ENCODE measurements at places on chromosomes 2 and 18. TPM values are rescaled to one million over a fixed set of nuclear protein-coding genes. Genes with fewer than 3 reads are reported as not detected.

Gene C1GALT1C1L
- total RNA-seq, result not detected

Gene HTR2B
- total RNA-seq, result not detected

Gene OTOF
- total RNA-seq, result 0.15 TPM

Gene ALLC
- total RNA-seq, result not detected

Gene WIPF1
- 5.1 TPM for total RNA-seq

Gene MEP1B
- not detected for total RNA-seq

DNA sequence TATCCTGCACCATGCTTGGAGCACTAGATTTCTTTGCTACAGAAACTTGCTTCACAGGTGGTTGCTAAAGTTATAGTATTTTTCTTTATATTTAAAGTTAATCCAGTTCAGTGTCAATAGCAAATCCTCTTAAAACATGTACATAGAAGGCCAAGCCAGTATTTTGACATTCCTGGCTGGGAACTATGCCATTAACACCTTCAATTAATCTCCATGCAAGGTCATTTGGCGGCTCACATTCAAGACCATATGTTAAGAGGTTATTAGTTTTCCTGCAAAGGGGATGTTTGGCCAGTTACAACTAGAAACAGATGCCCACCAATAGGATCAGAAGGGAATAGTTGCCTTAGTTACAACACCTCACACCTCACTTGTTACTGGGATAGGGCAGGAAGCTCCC, 261.3 kb upstream of the MEIS1 start:
- H3K4me1 ChIP-seq, result no peaks in the 10 kb centered on the region
- H3K4me3 ChIP-seq, result no peak overlapping the region
- no peaks in the 10 kb centered on the region for H3K27me3 ChIP-seq
- DNase-seq, result no peak
- H3K36me3 ChIP-seq, result peaks cover 11% of the 10 kb centered on the region

- no peak overlapping the region for H3K4me3 ChIP-seq
- no peak for DNase-seq
- no peak overlapping the region for H3K27ac ChIP-seq
- H3K4me1 ChIP-seq, result peaks cover 3% of the 10 kb centered on the region
- peaks cover 11% of the 10 kb centered on the region for H3K36me3 ChIP-seq
These were observed 36.3 kb downstream of the PREPL start for GRCh38 chr2:44324971-44325426.

GRCh38 chr2:226445216-226445861, 354.3 kb downstream of the IRS1 start:
- no peak for DNase-seq
- no peaks in the 10 kb centered on the region for H3K27me3 ChIP-seq
- H3K4me1 ChIP-seq, result no peaks in the 10 kb centered on the region
- H3K36me3 ChIP-seq, result no peaks in the 10 kb centered on the region
- H3K27ac ChIP-seq, result no peak overlapping the region

- no peak overlapping the region for H3K4me3 ChIP-seq
- no peaks in the 10 kb centered on the region for H3K36me3 ChIP-seq
- H3K4me1 ChIP-seq, result peaks cover 7% of the 10 kb centered on the region
- no peak overlapping the region for H3K27ac ChIP-seq
- H3K27me3 ChIP-seq, result no peaks in the 10 kb centered on the region
- no peak for DNase-seq
These were observed 51.0 kb downstream of the SETBP1 start for GRCh38 chr18:44731530-44732237.

- H3K4me1 ChIP-seq, result no peaks in the 10 kb centered on the region
- no peak overlapping the region for H3K4me3 ChIP-seq
- peaks cover 29% of the 10 kb centered on the region for H3K36me3 ChIP-seq
- no peaks in the 10 kb centered on the region for H3K27me3 ChIP-seq
- no peak overlapping the region for H3K27ac ChIP-seq
- DNase-seq, result no peak
These were observed 69.8 kb downstream of the REV1 start for GRCh38 chr2:99420031-99420430.

- no peaks in the 10 kb centered on the region for H3K27me3 ChIP-seq
- H3K27ac ChIP-seq, result no peak overlapping the region
- no peak for DNase-seq
These were observed 1407.1 kb upstream of the ACVR2A start for GRCh38 chr2:146437712-146438111.

GRCh38 chr2:55865096-55865835, 58.3 kb downstream of the EFEMP1 start:
- H3K4me1 ChIP-seq, result no peaks in the 10 kb centered on the region
- no peaks in the 10 kb centered on the region for H3K27me3 ChIP-seq
- DNase-seq, result no peak

DNA sequence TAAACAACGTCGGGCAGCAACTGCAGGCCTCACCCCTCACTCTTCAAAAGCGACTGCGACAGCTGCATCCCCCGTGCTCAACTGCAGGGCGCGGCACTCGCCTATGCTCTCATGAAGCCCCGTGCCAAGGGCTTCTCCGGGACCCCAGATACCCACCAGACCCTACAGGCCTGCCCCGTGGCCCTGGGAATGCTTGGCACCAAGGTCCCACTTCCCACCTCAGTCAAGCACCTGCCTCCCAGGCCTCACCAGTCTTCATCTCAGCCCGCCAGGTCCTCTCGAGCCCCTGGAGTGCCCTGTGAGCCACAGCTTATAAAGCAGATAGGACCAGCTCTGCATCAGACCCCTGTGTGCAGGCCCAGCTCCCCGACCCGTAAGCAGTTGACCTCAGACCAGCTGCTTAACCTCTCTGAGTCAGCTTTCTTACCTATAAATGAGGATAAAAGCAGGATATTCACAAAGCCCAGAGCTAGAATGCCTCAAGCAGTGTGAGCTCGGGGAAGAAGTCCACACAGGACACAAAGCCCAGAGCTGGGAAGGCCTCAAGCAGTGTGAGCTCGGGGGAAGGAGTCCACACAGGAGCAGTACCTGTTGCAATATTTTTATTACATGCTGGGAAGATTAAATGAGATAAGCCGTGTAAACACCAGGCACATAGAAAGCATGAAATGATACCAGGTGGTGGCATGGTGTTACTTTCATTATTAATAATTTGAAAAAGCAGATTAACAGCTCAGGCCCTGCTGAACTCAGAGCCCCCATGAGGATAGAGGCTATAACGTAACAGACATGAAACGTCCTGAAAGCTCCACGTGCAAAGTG, 96.9 kb downstream of the HDAC4 start:
- H3K4me3 ChIP-seq, result no peak overlapping the region
- peaks cover 2% of the 10 kb centered on the region for H3K36me3 ChIP-seq
- H3K27ac ChIP-seq, result no peak overlapping the region
- no peak for DNase-seq
- no peaks in the 10 kb centered on the region for H3K4me1 ChIP-seq

DNA sequence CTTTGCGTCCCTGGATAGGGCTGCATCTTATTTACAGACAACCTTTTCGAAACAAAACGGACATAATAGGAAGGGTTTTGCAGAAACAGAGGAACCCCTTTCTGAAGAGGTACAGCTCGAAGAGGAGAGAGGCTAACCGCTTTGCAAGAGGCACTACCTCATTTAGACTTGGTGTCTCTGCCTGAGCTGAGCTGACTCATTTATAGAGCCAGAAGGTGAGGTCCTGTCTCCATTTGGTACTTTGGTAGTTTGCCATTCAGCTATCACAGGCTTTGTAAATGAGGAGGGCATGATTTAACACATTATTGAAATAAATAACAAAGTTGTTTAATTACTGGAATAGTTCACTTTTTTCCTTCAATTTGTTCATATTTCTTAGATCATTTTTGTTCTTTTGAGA, 2.2 kb upstream of the NXPH2 start:
- no peak overlapping the region for H3K27ac ChIP-seq
- H3K27me3 ChIP-seq, result peaks cover 17% of the 10 kb centered on the region
- no peak overlapping the region for H3K4me3 ChIP-seq
- no peak for DNase-seq
- peaks cover 2% of the 10 kb centered on the region for H3K4me1 ChIP-seq

GRCh38 chr2:241519669-241520068, 11.3 kb upstream of the STK25 start:
- H3K27me3 ChIP-seq, result no peaks in the 10 kb centered on the region
- no peak overlapping the region for H3K4me3 ChIP-seq
- H3K36me3 ChIP-seq, result peaks cover 6% of the 10 kb centered on the region
- no peak for DNase-seq
- no peaks in the 10 kb centered on the region for H3K4me1 ChIP-seq

DNA sequence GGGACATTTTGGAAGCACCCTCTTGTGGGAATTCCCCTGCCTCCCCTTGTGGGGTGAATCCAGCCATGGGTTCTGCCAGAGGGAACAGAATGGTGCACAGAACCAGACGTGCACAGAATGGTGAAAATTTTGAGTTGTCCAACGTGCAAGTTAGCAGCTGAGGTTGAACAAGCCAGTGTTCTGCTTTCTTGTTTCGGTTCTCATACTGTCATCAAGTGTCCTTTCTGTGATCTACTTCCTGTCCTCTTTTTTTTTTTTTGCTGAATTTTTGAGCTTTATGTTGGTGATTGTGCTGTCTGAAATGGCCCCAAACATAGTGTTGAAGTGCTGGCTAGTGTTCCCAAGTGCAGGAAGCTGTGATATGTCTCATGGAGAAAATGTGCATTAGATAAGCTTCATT, 21.5 kb upstream of the REEP1 start:
- H3K27me3 ChIP-seq, result no peaks in the 10 kb centered on the region
- no peak for DNase-seq
- peaks cover 5% of the 10 kb centered on the region for H3K4me1 ChIP-seq
- no peak overlapping the region for H3K27ac ChIP-seq
- H3K4me3 ChIP-seq, result no peak overlapping the region

- no peaks in the 10 kb centered on the region for H3K4me1 ChIP-seq
- no peaks in the 10 kb centered on the region for H3K36me3 ChIP-seq
- no peak overlapping the region for H3K27ac ChIP-seq
These were observed 222.9 kb upstream of the NCKAP5 start for GRCh38 chr2:133791191-133791590.

DNA sequence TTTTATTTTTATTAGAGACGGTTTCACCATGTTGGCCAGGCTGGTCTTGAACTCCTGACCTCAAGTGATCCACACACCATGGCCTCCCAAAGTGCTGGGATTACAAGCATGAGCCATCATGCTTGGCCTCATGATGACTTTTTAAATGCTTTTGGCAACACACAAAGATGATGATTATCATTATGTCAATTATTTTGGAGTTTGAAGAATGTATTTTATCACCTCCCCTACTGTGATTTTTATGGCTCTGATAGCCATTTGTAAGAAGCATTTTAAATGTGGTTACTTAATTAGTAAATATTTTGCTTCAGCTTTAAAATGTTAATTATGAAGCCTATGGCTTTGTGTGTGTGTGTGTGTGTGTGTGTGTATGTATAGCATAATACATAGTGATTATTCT, 45.1 kb upstream of the RAB27B start:
- H3K27me3 ChIP-seq, result no peaks in the 10 kb centered on the region
- H3K27ac ChIP-seq, result no peak overlapping the region
- H3K36me3 ChIP-seq, result no peaks in the 10 kb centered on the region
- DNase-seq, result no peak

DNA sequence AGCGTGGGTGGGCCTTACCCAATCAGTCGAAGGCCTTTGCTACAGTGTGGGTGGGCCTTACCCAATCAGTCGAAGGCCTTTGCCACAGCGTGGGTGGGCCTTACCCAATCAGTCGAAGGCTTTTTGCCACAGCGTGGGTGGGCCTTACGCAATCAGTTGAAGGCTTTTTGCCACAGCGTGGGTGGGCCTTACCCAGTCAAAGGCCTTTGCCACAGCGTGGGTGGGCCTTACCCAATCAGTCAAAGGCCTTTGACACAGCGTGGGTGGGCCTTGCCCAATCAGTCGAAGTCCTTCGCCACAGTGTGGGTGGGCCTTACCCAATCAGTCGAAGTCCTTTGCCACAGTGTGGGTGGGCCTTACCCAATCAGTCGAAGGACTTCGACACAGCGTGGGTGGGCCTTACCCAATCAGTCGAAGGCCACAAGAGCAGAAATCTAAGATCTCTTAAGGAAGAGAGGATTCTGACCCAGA, 16.3 kb upstream of the GAL3ST2 start:
- H3K27ac ChIP-seq, result no peak overlapping the region
- H3K4me3 ChIP-seq, result no peak overlapping the region
- peaks cover 23% of the 10 kb centered on the region for H3K36me3 ChIP-seq
- no peaks in the 10 kb centered on the region for H3K27me3 ChIP-seq
- DNase-seq, result peak; percentile 14
- H3K4me1 ChIP-seq, result no peaks in the 10 kb centered on the region

DNA sequence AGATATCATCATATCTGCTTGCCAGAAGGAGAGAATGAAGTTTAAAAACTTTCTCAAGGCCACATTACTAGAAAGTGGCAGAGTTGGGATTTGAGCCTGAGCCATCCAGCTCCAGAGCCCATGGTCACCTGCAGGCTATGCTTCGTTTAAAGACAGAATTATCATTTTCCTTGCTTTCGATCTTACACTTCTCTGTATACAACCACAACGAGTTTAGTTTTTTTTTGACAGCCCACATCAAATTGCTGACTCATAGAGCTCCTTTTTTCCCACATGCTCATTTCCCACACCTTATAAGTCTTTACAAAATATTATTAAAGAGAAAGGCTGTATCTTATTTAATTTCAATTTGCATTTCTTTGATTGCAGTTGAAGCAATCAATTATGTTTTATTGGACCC, 6.5 kb downstream of the PLEK start:
- no peak overlapping the region for H3K4me3 ChIP-seq
- H3K27ac ChIP-seq, result no peak overlapping the region
- no peaks in the 10 kb centered on the region for H3K4me1 ChIP-seq
- H3K36me3 ChIP-seq, result no peaks in the 10 kb centered on the region
- H3K27me3 ChIP-seq, result no peaks in the 10 kb centered on the region

DNA sequence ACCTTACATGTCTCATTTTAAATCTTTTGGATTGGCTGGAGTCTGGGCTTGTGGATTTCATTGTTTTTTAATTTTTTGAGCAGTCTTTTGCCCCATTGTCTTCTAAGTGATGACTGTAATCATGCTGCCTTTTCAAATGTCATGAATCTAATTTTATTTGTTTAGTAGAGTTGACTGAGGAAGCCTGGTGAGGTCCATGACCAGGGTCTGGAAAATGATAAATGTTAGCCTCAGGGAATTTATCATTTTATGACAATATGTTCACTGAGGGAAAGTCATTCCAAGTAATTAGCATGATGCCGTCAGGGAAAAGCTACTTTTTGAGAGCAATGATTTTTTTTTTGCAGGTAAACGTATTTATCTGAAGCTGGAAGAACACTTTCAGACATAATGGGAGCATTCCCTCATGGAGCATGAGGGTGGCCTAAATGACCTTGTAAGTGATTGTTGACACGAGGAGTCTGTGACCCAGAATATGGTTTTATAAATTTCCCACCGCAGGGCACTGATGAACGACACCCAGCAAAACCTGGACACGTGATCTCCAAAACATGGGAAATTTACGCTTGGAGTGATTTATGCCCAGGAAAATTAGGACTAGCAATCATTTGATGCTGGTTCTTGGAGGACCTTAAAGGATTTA, 155.3 kb upstream of the NABP1 start:
- no peak overlapping the region for H3K4me3 ChIP-seq
- no peaks in the 10 kb centered on the region for H3K36me3 ChIP-seq
- no peak for DNase-seq
- no peaks in the 10 kb centered on the region for H3K4me1 ChIP-seq

DNA sequence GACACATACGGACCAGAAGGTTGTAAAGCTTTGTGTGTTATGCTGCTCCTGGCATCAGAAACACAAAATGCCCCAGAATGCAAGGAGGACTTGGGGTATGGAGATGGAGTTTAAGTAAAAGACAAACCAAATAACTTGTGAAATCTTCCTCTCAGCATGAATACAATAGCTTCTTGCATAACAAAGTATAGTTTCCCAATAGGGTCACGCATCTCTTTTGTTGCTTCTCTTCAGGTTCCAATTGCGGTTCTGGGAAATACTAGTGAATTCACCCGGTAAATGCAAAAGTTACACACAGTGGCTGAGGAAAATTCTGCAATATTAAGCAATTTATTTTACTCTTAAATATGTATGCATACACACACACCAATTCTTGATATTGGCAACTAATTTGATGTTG, 339.2 kb upstream of the EPHA4 start:
- peaks cover 5% of the 10 kb centered on the region for H3K36me3 ChIP-seq
- no peaks in the 10 kb centered on the region for H3K27me3 ChIP-seq
- no peak overlapping the region for H3K27ac ChIP-seq
- peaks cover 7% of the 10 kb centered on the region for H3K4me1 ChIP-seq
- DNase-seq, result no peak
- no peak overlapping the region for H3K4me3 ChIP-seq
